ENCODE measurements at places on chromosomes 5 and 9.

GRCh38 chr5:78613151-78613533, 35.4 kb downstream of the LHFPL2 start:
- DNase-seq = no peak

GRCh38 chr9:37408933-37409710, 13.4 kb upstream of the GRHPR start:
- no peak for DNase-seq

- DNase-seq = peak; percentile 66
Measured at GRCh38 chr9:4987961-4988421, 2.9 kb downstream of the JAK2 start.

DNA sequence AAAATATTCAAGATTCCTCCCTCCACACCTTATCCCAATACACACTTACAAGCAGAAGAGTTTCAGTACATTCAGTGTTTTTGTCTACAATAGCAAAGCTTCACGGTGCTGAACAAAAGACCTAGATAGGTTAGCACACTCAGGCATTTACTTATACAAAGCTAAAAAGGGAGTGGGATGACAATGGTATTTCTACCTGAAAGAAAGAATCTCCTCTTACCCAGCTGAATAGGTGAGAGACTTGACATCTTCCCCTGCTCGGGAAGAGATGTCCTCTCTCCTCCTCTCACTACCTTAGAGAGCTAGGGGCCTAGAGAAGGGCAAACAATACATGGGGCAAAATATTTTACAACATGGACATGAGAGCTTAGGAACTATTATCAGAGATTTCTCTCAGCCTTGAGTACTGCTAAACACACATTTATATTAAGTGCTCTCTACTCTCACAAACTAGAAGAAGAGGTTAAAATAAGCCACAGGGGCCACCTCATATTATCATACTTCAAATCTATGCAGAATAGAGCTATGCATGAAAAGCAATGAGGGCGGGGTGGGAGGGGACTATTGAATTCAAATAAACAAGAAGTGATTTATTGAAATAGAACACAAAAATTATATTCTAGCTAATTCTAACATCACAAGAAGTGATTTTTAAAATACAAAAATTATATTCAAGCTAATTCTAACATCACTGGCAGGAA, 38.6 kb upstream of the RNF38 start:
- DNase-seq = no peak

- DNase-seq = no peak
Measured at GRCh38 chr9:13432904-13433303, 153.4 kb upstream of the MPDZ start.

GRCh38 chr9:124239249-124240073, 18.3 kb upstream of the NEK6 start:
- no peak for DNase-seq

DNA sequence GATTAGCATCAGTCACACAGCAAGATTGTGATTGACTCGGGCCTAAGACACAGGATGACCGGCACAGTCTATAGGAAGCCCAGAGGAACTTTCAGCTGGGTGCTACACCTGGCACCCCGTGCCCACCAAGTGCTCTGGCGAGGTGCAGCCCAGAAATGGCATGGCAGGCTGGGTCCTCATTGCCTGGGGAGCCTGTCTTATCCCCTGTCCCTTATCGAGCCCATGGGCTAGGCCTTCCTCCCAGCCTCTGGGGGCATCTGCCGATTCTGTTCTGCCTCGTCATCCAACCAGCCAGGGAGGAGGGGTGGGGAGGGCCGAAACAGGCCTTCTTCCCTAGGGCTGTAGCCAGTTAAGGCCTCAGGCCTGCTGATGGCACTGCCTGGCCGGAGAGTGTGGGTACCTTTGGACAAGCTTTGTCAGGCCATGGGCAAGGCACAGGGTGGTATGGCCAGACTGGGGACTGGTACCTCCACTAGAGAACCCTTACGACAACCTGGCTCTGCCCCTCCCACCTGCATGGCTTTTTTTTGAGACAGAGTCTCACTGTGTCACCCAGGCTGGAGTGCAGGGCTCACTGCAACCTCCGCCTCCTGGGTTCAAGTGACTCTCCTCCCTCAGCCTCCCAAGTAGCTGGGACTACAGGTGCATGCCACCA, 1.6 kb downstream of the GRK6 start:
- DNase-seq = no peak

- peak; percentile 94 for DNase-seq
Measured at GRCh38 chr9:128117613-128118471, 9.7 kb downstream of the PTGES2 start.

DNA sequence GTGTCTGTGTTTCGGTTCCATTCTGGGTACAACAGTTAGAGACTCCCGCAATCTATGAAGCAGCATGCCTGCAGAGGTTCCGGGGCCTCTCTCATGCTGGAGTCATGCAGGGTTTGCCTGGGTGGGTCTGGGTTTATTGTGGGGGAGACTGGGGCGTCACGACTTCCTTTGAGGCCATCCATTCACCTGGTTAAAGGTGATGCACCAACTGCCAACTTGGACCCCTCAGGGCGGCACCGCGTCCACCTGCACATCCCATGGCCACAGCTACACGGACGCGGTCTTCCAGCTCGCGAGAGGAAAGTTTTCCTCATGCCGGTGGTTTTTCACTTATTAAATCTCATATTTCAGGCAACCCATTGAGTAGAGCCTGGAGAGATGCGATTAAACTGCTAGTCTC, 30.9 kb upstream of the IRX4 start:
- no peak for DNase-seq

- peak; percentile 48 for DNase-seq
Measured at GRCh38 chr5:167982-168660, 23.2 kb upstream of the LRRC14B start.

GRCh38 chr9:131992906-131993657, 86.6 kb downstream of the MED27 start:
- DNase-seq = no peak

- DNase-seq = no peak
Measured at GRCh38 chr5:113397046-113397445, 37.7 kb downstream of the TSSK1B start.

GRCh38 chr5:38379350-38379937, 121.1 kb downstream of the EGFLAM start:
- DNase-seq = no peak

- DNase-seq = no peak
Measured at GRCh38 chr5:178308541-178309092, 76.0 kb upstream of the PHYKPL start.

DNA sequence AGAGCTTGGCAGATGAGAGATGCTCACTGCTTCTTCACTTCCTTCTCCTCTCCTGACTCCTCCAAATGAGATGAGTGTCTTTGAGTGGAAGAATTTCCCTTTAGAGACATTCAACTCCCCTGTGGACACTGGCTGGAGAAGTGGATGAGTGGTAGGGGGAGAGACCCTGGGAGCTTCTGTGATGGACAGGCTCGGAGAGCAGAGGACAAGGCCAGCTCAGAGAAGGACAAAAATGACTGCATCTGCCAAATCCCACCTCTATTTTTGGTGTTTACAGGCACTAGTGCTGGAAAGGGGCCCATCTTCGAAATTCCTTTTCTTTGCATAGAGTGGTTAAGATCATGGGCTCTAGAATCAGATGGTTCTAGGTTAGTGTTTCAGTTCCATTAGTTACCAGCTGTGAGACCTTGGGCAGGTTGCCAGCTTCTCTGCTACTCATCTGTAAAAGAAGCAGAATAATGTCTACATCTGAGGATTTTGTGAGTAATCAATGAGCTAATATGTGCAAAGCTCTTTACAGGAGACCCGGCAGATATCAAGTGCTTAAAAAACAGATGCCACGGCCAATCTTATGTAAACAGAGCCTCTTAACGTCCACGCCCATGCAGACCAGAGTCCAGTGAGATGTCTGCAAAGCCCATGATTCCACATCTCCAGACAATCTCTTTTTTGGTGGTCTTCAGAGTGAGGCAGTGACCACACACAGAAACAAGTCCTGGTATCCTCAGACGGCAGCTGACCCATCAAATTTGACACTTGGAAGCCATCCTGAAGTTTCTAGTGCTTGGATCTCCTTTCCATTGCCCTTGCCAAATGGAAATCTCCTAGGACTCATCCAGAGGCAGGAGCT, 13.6 kb upstream of the COL27A1 start:
- DNase-seq = no peak

GRCh38 chr9:93815135-93815534, 140.0 kb downstream of the BARX1 start:
- no peak for DNase-seq

GRCh38 chr9:5510360-5510931, at the start of gene PDCD1LG2:
Gene PDCD1LG2, plus strand, starts transcription at chr9:5510531. Its CDS starts 12,016 bp downstream, at chr9:5522547.
- no peak for DNase-seq

DNA sequence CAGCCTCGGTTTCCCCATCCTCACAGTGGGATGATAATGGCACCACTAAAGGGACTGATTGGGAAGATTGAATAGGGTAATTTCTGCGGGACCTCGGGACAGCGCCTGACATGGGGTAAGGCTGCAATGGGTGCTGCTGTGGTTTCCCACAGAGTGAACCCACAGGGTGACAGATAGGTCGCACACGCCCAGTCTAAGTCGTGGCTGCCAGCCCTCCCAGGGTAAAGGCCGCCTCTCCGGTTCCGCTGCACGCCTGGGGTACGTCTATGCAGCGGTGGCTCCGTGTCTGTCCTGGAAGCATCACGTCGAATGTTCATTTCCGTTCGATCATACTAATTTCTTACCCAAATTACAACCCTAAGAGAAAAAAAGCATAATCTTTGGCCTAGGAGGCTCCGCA, 631 bp downstream of the CFAP77 start:
- no peak for DNase-seq

DNA sequence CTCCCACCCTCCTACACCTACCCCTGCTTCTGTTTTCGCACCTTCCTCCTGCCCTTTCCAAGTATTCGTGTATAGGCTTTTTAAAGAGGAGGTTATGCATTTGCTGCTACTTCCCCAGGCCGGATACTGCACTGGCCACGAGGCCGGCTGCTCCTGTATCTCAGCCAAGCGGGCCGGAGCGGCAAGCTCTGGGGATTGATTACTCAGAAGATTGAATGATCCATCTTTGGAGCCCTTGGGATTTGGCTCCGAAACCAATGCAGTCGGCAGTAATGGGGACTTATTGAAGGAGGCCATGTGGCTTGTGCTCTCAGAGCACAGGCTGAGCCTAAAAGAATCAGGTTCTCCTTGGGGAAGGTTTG, 405.3 kb downstream of the TLE4 start:
- DNase-seq = no peak

- no peak for DNase-seq
Measured at GRCh38 chr9:17967731-17968130, 388.9 kb downstream of the SH3GL2 start.

GRCh38 chr5:62256161-62257019, 49.6 kb upstream of the KIF2A start:
- DNase-seq = no peak

DNA sequence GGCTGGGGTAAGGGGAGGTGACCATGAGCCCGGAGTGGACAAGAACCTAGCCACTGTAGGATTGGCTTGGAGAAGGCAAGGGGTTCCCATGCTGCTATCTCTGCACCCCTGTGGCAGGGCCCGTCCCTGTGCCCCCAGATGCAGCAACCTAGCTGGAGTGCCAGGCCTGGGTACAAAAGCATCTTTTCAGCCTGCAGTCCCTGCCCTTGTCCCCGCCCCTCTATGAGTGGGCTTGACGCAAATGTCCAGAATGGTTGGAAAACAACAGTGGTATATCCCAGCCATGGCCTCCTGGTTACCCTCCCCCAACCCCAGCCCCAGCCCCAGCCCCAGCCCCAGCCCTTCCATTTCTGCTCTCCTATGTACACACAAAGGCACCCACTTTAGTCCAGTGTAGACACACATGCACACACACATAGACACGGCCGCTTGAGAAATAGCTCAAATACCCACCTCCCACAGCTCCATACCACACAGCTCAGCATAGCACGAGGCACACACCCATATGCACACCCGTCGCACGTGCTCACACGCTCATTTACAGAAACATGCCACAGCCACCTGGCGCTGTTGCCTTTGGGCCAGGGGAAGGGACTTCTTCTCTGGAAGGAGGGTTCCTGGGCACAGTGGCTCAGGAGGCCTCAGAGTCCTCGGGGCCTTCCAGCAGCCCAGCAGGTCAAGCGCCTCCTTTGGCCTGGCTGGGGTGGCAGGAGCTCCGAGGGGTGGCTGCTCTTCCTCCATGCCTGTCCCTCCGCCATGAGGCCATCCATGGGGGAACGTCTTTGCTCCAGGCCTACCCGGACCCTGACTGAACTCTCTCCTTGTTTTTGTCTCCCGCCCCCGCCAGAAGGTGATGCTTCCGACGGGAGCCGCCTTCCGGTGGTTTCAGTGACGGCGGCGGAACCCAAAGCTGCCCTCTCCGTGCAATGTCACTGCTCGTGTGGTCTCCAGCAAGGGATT, 34.1 kb downstream of the CXXC5 start:
- no peak for DNase-seq

- DNase-seq = no peak
Measured at GRCh38 chr5:175652741-175653663, 4.9 kb upstream of the HRH2 start.

DNA sequence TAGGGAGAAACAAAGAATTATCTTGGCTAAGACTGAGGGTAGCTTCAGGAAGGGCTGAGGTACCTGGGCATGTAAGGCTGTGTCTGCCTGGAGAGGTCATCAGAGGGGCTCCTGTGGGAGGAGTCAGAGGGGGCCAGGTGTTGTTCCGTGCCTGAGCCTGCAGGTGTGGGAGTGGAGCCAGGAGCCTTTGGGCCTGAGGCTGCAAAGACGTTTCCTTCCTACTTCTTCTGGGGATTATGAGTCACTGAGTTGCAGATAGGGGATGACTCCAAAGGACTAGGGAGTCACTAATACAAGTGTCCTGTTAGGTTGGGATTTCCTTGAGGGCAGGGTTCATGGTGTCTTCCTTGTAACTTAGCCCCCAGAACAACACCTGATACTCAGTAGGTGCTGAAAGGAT, 391.1 kb downstream of the ARHGEF28 start:
- no peak for DNase-seq

DNA sequence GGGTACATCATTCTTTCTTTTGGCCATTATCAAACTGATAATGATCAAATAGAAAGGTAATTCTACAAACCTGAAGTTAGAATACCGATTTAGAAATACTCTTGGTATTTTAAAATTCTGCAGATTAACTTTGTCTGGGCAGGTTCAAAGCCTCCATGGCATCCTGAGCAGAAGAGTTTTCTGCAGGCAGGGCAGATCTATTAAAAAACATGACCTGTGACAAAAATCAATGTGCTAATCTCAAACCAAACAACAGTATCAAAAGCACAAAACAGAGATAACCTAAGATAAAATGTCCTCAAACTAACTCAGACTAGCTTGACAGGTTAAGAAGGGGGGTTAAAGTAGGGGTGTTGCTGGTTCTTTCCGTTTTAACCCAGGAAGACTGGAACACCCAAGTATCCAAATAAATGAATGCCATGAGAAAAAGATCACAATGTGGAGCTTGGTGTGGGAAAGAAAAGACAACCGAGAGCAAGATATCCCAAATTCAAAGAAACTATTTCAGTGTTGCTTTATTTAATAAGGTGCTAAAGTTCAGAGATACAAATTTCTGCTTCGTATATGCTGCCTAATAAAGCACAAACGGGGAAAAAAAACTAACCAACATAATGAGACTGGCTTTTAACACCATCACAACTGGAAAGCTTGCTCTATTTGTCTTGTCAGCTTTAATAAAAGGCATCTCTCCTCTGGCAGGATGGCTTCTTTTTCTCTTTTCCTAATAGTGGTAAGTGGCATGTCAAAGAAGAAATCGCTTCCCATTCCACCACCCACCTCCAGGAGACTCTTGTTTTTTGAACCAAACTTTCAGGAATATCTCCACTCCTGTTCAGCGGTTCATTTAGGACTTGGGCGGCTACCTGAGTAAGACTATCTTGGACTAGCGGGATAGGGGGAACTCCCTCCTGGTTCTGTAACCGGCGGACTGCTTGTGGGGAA, 2.3 kb downstream of the EFNA5 start:
- DNase-seq = no peak

GRCh38 chr9:32427111-32427873, 42.8 kb downstream of the ACO1 start:
- no peak for DNase-seq

- DNase-seq = no peak
Measured at GRCh38 chr9:123131258-123131657, 97.8 kb downstream of the GPR21 start.

All from ascending aorta (tissue), 2 donors.